ENCODE measurements at places on chromosomes 5 and 9.

DNA sequence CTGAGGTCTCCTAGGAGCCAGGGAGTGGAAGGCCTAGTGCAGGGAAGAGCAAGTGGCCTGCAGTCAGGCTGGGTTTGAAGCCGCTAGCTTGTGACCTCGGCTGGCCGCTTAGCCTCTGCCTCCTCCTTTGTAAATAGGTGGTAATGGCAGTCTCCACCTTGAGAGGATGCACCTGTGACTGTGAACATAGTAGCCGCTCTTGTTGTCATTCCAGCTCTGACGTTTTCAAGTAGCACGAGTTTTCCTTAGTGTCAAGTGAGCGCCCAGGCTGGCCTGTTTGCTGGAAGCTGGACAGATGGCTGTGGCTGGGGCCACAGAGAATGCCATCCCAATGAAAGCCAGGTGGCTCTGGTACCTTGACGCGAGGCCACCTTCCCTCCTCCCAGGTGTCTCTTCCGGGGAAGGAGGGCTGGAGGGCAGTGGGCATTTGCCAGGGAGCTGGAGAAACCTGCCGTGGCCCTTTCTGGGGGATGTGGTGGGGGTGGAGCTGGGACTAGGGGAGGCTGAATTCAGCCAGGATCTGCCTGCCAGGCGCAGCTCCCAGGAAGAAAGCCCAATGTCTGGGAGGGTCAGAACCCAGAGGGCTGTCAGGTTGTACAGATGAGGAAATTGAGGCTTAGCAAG is 2.5 kb downstream of the ASS1 start:
- DNase-seq, result peak; percentile 58

- no peak for DNase-seq
Measured at GRCh38 chr5:149056616-149057165, 6.2 kb downstream of the SH3TC2 start.

DNA sequence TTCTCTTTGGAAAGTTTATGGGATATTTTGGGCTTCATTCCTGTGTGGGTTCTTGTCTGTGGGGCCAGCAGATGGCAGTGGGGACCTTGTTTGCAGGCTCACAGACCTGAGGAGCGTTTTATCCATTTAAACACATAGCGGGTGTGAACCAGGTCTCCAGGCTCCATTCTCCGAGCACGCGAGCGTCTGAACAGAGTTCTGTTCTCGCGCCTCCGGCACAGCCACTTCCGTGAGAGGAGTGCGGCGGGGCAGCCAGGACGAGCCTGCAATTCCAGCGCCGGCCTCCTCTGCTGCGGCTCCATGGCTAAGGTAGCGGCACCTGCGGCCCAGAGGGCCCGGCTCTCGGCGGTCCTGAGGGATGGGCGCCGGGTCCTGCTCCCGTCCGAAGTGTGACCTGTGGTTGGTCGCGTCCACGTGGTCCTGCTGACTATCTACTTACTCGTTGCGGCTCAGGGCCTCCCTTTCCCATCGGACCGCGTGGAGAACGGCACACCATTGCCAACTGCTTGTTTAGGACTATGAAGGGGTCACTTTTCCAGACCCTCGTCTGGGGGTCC is 7.3 kb downstream of the NRARP start:
- DNase-seq, result peak; percentile 72

GRCh38 chr5:131096774-131097710 is 68.0 kb downstream of the HINT1 start:
- DNase-seq, result no peak

- DNase-seq, result no peak
Measured at GRCh38 chr9:18746631-18747030, 272.7 kb downstream of the ADAMTSL1 start.

DNA sequence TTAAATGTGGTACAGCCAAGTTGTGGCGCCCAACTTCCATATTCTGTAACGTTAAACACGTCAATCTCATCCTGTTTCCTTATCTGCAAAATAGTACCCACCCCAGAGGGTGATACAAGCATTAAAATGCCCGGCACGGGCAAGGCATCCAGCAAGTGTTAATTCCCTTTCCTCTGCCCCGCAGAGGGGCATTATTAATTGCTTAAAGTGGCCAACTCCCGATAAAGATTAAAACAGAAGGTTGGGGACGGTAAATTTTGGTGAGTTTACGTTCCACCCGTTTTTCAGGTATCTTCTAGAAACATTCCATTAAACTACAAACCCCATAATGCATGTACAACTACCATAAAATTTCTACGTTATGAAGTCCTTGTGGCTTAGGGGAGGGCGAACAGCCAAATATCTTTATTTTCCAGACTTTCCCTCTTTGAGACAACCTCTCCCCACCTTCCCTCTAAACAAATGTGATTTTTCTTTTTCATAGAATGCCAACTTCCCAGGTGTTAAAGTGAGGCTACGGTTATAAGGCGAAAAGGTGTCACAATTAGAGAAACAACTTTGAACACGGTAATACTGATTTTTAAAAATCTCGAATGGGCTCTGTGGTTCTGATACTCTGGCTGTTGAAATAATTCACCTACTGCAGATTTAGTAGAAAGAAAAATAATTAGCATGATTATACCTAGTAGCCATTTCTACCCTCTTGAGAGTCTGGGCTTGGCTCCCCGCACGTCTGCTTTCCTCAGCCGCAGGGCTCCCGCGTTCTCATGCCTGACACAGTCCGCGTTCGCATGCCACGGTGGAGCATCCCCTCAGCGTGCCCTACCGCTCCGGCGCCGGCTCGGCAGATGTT is 1.2 kb upstream of the GPBP1 start:
- DNase-seq, result no peak

DNA sequence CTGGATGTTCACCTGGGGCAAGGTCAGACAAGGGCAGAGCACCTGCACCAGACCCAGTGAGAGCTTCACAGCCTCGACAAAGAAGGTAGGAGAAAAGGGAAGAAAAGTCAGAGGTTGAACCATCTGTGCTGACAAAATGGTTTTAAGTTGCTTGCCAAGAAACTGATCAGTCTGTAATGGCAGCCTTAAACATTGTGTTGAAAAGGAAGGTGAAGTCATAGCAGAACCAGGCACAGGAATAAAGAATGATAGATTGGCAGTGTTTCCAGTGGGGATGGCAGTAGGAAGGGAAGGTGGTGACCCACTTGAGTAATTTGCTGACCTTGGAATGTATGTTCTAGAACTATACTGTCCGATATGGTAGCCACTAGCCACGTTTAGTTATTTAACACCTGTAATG is 34.2 kb downstream of the HTR4 start:
- no peak for DNase-seq

- DNase-seq, result peak; percentile 34
Measured at GRCh38 chr5:82349652-82350051, 71.5 kb upstream of the RPS23 start.

DNA sequence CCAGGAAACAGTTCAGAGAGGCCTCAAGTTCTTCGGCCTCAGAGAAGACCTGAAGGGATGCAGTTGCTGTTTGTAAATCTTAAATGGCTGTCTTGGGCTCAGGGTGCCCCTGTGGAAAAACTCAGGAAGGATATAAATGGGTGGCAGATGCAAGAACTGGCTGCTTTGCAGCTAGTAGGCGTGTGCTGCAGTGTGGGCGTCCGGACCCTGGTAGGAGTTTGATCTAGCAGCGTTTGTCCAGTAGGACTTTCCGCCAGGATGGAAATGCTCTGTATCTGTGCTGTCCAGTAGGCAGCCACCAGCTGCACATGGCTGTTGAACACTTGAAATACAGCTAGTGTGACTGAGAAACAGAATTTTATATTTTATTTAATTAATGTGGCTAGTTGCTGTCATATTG is 7.7 kb downstream of the CDX1 start:
- no peak for DNase-seq

DNA sequence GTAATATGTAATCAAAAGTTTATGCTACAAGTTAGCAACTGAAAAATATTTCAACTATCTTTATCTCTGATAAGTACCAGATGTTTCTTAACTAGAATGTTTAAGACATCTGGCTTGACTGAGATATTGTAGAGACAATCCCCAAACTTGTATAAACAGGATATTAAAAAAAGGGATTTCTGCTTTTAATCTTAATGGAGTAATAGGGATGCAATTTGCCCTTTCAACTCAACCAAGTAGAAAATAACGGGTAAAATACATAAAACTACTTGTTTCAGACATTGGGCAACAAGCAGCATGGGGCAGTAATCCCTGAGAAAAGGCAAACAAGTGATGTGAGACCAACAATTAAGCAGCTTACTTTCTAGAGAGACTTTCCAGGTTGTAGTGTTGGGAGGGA is 9.4 kb upstream of the ADAMTS12 start:
- no peak for DNase-seq

GRCh38 chr9:110036286-110036685 is 171.7 kb downstream of the C9orf152 start:
- DNase-seq, result no peak

- DNase-seq, result no peak
Measured at GRCh38 chr5:150624334-150625163, 15.9 kb upstream of the SYNPO start.

DNA sequence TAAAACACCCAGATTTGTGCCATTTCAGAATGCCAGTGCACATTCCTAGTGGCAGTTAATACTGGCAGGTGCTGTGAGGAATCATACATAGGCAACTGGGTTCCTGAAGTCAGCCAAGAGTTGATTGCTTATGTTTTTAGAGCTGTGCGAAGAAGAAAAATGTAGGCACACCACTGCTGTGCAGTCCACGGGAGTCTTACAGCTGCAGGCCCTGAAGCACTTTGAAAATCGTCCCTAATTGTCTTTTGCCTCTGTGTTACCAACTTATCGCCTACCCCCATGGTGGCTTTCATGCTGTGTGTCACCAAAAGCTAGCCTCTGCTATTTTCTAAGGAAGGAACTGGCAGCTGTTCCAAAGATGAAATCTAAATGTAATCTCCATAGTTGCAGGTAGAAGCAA is 263.9 kb downstream of the ARRDC3 start:
- DNase-seq, result no peak

DNA sequence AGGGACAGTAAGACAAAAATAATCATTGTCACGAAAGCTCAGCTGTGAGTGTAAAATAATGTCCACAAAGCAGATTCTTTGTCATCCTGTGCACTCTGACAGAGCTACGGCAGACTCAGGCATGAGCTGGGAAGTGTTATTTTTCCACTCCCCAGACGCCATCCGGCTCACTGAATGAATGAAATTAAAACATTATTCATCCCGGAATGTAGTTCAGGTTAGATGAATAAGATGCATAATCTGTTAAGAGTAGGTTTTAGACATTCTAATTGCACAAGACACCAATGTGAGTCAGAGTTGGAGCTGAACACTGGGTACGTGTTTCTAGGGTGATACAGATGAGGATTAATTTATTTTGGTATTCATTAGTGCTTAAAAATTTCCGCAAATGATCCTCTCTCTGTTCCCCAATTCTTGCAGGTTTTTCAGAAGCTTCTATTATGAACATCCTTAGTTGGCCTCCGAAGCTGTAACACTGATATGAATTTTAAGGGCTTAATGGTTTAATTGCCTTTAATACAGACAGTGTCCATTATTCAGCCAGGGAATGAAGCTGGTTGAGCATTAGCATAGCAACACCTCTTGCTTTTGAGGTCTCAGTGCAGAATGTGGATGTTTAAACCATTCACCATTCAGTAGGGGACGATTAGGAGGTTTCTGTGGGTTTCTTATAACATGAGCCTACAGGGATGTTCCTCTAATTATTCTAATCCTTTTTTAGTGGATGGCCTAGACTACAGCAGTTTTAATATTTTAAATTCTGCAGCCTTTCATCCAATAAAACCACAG is 65.6 kb upstream of the FRRS1L start:
- DNase-seq, result no peak

GRCh38 chr5:149271716-149272563 is at the start of gene AFAP1L1:
TSS of gene AFAP1L1 (plus strand) at chr5:149271859. CDS start at chr5:149271969, 110 bp downstream.
- peak; percentile 70 for DNase-seq

DNA sequence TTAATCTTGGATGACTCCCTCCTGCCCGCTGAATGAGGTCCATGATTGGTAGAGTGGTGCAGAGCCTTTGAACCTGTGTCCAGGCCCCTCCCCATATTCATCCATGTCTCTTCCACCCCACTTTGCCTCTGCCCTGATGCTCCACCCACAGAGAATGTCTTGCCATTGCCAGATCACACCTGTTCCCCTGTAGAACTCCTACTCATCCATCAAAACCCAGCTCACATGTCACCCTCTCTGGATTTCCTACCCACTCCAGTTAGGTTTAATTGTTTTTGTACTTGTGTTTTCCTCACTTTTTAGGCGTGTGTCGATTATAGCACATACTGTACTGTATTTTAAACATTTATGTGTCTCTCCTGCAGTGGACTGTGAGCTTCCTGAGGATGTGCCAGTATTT is 107.0 kb upstream of the CTSL start:
- DNase-seq, result no peak

DNA sequence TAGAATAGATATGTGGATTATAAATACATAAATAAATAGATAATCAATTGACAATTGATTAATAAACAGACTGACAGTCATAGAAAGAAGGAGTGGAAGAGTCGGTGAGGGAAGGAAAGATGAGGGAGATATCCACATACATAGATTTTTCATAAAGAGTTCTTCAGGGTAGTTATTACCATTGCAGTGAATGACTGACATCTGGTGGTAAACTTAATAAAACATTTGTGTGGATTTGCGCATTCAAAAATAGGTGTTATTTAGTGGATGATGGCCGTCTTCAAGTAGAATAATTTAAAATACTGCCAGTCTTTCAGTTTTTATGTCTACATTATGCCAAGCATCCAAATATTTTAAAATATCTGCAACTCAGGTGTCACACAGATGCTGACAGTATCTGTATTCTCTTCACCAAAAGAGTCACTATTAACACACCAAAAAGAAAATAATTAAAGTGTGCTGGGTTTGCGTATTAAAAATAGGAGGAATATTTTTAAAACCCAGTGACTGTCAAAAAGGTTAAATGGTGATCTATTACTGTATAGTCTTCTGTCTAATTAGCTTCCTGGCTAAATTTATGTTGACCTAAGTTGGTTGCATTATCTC is 78.8 kb downstream of the GIN1 start:
- DNase-seq, result peak; percentile 71

DNA sequence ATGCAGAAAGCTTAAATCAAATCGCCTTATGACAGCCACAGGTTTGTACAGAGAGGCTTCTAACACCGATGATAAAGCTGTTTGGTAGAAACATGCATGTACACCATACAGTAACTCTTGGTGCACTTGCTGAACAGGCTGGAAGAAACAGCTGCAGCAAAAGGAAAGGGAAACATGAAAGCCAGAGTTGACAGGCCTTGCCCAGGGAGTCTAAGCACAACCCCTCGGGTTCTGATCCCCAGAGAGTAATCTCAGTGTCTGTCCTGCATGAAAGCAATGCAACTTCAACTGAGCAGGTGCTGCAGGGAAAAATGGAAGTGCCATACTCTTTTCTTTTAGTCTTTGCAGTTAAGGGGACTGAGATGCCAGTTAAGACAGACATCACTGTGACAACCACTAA is 419.9 kb downstream of the BNC2 start:
- no peak for DNase-seq

GRCh38 chr5:82480331-82480730 is 202.2 kb upstream of the RPS23 start:
- DNase-seq, result no peak

DNA sequence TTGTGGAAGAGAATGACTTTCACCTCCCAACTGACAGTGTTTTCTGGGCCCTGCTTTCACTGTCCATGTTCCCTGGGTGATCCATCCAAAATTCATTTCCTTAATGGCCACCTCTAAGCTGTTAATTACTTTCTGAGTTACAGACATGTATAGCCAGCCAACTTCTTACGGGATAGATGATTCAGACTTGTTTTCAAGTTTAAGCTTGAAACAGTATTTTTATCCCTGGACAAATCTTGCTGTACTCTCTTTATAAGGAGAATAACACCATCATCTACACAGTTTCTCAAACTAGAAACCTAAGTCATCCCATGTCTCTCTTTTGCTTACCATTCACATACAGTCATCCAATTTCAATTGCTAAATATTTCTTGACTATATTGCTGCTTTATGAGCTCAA is 6.9 kb downstream of the FAM174A start:
- DNase-seq, result no peak

- DNase-seq, result no peak
Measured at GRCh38 chr9:28127101-28127500, 553.8 kb upstream of the C9orf72 start.
